ENCODE measurements at places on chromosomes 6 and 20.

DNA sequence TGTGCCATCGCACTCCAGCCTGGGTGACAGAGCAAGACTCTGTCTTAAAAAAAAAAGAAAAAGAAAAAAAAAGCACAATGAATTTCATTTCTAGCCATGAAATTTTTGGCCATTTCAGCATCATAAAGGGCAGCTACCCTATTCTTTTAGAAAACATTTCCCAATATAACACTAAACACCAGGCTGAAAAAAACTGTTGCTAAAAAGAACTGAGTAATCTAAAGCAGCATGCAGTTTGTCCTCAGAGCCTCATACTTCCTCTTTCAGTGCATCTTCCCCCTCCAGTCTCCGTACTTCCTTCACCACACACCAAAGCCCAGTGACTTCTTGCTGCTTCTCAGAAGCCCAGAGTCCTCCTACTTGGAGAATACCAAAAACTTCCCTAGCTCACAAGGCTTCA, 5.6 kb upstream of the IFNGR1 start:
- no peak for DNase-seq

GRCh38 chr6:161418463-161418945, 144.6 kb upstream of the AGPAT4 start:
- DNase-seq: no peak

DNA sequence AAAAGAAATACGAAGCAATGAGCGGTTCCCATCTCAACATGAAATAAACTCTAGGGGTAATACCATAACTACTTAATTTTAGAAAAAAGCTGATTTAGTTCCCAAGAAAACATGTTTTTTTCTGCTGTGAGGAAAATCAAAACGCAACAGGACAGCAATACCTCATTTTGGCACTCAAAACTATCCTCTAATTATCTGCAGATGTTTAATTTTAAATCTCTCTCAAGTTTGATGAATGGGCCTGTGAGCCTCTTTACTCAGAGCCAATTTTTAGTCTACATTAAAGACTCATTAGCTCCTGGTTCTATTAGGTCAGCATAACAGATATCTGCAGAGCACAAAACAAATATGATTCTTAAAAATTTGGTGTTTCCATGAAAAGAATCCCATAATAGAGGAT, 28.1 kb downstream of the RNF24 start:
- no peak for DNase-seq

DNA sequence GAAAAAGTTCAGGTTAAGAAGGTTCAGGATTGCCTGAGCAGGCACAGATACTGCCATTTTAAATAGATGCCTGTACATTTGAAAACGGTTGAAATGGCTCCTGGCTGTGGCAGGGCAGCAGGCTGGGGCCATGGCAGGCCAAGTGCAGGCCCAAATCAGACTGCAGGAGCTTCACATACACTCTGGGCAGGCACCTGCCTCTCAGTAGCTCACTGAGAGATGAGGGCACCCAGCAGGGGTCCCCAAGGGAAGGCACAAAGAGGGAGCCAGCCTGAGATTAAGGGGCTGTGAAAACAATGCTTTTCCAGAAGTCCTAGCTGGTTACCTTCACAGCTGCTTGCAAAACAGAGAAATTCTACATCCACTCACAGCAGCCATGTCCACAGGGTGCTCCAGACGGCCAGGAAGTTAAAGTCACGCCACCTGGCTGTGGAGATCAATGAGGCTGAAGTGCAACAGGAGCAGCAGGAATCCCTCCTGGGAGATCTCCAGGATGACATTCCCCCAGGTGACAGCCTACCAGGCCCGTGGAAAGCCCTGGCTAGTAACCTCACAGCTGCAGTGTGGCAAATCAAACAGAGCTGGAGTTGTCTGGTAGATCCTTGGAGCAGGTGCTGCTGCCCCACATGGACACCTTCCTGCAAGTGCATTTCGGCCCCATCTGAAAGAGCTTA, 6.2 kb upstream of the RAET1E start:
- no peak for DNase-seq

DNA sequence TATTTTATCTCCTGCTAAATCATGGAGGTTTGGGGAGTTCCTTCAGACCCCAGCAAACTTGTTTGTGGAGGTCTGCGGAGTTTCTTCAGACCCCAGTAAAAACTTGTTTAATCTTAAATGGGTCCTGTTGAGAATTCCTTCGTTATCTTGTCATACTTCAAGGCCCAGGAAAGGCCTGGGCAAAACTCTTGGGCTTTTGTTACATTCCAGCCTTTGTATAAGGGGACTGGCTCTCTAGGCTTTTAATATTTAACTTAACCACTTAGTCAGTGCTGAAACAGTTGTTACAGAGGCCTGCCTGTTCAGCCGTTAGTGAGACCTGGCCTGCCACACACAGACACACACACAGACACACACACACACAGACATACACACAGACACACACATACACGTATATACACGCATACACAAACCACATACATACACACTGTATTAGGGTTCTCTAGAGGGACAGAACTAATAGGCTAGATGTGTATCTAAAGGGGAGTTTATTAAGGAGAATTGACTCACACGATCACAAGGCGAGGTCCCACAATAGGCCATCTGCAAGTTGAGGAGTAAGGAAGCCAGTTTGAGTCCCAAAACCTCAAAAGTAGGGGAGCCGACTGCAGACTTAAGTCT, 21.3 kb upstream of the CST3 start:
- no peak for DNase-seq

DNA sequence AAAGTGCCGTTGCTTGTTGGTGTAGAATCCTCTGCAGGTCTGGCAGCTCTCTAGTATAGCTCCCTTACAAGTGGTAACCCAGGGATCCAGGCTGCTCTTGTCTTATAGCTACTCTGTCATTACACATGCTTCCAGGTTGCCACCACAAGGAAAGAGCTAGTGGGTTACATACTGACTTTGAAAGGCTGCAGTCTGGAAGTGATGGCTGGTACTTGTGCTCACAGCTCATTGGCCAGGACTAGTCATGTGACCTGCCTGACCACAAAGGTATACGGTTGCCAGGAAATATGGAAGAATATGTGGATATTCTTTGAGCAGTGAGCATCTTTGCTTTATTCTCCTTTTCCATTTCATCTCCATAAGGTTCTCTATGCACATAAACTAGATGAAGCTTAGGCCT, 46.0 kb downstream of the RREB1 start:
- DNase-seq: no peak

DNA sequence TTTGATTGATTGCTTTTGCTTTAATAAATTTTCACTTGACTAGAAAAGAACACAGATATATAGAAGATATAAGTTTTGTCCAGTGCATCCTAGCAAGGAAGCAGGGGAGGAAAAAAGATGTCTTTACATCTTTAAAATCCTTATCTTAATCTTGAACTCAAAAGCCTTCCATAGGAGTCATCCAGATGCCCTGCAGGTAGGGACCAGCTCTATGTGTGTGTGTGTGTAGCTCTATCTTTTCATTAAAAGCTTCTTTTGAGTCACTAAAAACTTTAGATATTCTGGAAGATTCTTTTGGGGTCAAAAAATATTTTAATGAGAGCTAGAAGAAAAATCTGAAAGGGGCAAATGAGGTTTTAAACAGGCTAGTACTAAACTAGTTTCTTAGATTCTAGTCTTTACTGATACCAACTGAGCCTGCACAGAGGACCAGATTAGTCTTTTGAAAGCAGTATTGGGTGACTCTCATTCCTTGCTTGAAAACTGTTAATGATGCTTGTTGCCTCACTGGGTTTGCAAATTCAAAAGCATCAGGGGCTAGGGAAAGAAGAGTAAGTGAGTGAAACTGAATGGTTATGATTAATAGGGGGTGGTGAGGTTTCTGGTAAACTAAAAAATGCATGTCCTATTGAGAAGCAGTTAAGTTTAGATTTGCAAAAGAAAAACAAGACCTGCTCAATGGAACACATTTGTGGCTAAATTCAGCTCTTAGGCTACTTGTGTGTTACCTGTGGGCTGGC, 40.6 kb upstream of the JAG1 start:
- no peak for DNase-seq

- no peak for DNase-seq
Observed at GRCh38 chr20:1338801-1339200, 9.9 kb upstream of the SDCBP2 start.

GRCh38 chr6:42453031-42453653, 1.4 kb upstream of the TRERF1 start:
- peak; percentile 58 for DNase-seq

DNA sequence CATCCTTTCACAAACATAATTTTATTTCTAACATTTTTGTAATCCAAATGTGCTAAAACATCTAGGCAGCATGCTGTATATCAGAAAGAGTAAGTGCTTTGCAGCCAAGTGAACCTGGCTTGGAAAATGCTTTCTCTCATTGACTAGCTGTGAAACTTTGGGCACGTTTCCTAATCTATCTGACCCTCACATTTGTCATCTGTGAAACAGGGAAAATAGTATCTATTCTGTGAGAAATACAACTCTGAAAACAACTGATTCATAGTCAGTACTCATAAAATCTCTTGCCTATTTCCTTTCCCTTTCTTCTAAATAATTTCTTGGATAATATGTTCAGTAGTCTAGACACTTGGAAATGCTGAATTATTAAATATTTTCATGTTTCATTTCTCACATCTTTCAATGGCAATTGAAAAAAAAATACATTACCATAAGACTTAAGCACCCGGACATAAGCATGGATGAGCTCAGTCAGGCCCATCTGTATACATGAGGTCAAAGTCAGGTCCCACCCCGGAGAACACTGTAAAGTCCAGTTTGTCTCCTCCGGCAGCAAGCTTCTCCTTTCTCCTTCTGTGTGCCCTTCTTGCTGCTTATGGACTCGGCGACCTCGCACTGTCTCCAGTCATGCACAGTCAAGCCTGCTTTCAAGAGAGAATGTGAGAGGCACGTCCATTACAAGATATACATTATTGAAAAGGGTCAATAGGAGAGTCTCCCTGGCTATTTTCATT, 455.0 kb upstream of the SOX4 start:
- DNase-seq: no peak

DNA sequence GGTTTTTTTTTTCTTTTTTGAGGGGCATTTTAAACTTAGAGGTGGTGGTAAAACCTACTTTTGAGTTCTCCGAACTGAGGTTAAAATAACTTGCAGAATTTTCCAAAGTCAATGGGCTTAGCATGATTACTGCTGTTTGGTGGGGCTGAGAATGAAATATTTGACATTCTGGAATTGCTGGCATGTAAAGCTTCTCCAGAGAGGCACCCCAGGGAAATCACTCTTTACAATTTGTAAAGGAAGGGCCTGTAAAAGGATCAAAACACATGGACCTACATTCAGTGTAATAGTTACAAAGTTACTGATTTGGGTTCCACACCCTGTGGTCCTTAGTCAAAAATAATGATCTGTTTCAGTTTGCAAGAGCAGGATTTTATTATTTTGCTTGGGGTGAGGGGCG, 5.5 kb downstream of the FAM217B start:
- no peak for DNase-seq
